ENCODE measurements at places on chromosomes 11 and 22.

GRCh38 chr11:126452241-126453101 lies 97.0 kb downstream of the ST3GAL4 start:
- no peak for DNase-seq

DNA sequence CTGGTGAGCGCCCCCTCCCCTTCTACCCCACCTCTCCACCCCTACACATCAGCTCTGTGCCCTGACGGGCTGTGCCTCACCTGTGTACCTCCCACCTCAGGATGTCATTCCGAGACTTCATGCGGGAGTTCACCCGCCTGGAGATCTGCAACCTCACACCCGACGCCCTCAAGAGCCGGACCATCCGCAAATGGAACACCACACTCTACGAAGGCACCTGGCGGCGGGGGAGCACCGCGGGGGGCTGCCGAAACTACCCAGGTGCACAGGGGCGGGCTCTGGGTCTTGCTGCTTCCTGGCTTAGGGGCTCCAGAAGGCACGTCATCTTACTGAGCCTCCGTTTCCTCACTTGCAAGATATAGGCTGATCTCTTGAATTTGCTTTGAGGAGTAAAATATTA lies 6.8 kb downstream of the CAPN1 start:
- no peak for DNase-seq

DNA sequence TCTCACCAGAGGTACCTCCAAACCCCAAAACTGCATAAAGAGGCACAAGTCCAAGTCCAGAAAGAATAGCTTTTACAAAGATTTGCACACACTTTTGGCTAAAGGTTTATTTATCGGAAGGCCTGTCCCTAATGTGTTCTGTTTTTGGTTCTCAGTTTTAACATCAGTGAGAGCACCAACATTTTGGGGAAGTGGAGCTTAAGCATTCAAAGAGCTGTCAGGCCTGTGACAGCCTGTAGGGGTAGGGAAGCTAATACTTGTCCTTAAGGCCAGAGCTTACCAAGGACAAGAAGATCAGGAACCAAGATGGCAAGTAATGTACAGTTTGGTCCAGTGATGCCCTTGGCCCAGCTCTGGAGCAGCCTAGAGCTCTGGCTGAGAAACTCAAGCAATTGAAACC lies 38.9 kb upstream of the SCUBE2 start:
- DNase-seq, result no peak

DNA sequence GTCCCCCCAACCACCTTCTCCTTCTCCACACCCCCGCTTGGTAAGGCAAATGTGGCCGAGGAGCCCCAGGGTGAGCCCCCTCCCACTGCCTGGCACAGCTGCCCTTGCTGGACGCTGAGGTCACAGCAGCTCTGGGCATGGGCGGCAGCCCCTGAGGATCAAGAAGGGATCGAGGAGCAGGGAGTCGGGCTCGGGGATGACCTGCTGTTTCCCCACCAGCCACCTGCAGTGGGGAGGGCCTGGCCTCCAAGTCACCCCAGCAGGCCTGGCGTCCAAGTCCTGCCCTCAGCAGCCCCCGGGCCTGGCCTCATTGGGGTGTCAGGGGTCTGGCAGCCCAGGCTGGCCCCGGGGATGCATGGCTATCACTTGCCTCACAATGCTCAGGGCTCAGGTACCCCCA lies 23.7 kb downstream of the MUC5AC start:
- no peak for DNase-seq

GRCh38 chr11:35861191-35861590 lies 82.7 kb upstream of the LDLRAD3 start:
- no peak for DNase-seq

DNA sequence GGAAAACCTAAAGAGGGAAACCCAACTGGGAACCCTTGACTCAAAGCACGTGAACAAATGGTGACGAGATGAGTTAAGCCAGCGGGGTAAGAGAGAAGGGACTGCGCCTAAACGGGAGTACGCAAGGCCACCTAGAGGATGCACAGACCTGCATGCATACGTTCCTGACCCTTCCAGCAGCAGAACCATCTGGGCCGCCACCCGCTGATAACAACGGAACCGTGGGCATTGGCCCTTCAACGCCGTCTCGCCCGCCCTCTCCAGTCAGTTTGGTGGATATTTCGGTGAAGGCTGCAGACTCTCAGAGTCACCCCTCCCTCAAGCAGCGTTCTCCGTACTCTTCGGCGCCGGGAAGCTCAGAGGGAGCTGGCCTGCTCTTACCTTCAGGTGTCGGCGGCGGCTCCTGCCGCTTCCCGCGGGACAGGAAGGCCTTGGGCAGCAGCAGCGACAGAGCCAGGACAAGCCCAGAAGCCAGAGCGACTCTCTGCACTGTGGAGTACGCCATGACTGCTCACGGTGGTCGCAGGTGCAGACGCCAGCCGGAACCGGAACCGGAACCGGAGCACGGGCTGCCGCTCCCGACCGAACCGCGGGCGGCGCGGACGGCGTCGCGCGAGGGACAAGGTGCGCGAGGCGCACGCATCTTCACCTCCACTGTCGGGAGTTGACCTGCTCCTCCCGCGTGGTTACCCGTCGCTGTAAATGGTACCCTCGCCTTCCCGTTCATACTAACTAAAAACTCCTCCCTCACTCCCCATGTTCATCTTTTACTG lies at the start of gene RIC3:
Gene RIC3, minus strand, starts transcription at position 541 of the 773 bp plus-strand sequence. Its CDS starts 36 bp downstream, at position 505.
- no peak for DNase-seq

DNA sequence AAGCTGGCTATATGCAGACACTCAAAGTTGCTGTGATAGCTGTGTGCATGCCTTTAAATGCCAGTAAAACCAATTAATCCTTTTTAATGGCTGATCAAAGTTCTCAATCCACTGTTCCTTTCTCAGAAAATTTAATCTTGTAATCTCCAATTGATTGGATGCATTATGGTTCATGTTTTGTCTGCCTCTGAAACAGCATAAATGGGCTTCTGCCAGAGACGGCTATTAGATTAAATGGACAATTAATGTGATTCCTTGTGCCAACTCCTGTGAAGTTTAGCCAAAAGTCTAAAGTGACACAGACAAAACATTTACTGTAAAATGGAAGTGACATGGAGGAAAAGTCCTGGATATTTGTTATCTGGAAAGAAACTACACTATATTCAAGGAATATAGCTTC lies 952.5 kb upstream of the FAT3 start:
- no peak for DNase-seq

GRCh38 chr11:97451441-97451840 lies 1061.6 kb downstream of the JRKL start:
- DNase-seq, result no peak

DNA sequence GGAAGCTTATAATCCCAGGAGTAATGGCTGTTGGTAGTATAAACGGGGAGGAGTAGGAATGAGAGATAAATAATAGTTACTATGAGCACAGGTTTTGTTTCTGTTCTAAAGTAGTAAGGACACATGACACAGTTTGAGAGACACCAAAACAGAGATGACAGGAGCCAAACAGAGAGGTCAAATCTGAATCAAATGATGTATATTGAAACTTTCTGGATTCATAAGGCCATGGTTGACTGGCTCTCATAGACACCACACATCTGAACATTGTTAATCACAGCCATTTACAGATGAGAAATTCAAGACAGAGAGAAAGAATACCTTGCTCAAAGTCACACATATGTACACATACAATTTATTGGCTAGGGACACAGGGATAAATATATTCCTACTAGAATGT lies 63.4 kb upstream of the UCP3 start:
- DNase-seq, result no peak

GRCh38 chr22:49889071-49889470 lies 29.2 kb downstream of the ALG12 start:
- no peak for DNase-seq

DNA sequence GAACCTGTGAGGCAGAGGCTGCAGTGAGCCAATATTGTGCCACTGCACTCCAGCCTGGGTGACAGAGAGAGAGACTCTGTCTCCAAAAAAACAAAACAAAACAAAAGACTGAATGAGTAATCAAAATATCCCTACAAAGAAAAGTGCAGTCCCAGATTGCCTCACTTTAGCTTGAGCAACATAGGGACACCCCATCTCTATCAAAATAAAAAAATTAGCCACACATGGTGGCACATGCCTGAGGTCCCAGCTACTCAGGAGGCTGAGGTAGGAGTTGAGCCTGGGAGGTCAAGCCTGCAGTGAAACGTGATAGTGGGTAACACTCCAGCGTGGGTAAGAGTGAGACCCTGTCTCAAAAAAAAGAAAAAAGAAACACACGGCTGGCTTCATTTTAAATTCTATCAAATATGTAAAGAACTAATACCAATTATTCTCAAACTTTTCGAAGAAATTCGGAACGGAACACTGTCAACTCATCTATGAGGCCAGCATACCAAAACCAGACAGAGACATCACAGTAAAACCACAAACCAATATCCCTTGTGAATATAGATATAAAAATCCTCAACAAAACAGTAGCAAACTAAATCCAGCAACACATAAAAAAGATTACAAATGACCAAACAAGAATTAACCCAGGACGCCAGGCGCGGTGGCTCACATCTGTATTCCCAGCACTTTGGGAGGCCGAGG lies 12.9 kb downstream of the CHEK2 start:
- no peak for DNase-seq

DNA sequence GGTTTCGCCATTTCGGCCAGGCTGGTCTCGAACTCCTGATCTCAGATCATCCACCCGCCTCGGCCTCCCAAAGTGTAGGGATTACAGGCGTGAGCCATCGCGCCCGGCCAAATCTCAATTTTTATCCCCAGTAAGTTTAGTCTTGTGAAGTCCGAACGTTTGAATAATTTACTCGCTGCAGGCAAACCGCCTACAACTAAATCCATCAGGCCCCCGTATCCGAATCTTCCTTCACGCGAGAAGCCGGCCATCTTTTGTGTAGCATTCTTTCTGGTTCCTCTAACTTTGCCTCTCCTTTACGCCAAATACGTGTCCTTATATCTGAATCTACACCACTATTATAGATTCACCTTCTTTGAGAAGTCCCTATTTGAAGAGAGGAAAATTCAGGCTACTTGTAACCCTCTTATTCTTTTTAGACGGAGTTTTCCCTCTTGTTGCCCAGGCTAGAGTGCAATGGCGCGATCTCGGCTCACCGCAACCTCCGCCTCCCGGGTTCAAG lies 581 bp upstream of the EIF3L start:
- peak; percentile 16 for DNase-seq

DNA sequence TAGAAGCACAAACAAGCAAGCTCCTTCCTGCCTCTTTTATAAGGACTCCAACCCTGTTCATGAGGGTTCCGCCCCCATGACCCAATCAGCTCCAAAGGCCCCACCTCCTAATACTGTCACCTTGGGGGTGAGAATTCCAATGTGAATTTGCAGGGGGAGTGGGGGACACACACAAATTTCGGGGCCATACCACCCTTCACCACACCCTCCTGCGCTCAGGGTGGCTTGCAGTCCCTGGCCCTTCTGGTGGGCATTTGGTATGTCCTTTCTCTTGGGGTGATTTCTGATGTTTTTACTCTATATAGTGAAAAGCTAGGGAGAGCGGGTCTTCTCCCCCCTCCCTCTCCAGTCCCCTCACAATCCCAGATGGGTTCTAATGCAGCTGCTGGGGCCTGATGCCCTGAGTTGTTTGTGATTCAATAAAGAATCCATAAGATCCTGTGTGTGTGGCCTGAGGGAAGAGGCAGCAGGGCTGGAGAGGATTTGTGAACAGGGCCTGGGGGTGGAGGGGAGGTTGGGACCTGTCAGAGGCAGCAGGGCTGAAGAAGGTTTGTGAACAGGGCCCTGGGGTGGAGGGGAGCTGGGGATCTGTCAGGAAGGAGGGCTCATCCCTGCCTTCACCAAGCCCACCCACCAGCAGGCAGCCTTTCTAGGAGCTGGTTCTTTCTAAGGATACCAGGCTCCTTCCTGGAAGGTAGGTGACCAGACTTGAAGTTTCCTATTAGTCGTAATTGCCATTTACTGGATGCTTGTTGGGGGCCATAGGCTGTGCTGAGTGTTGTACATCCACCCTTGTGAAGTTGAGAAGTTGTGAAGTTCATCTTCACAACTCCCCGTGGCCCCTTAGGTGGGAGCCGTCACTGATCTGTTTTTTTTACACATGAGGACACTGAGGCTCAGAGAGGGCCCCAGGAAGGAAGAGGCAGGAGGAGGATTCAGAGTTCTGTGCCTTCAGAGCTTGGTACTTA lies 7.9 kb downstream of the SLC35C1 start:
- no peak for DNase-seq

GRCh38 chr11:98834776-98835175 lies 186.0 kb upstream of the CNTN5 start:
- DNase-seq, result no peak

GRCh38 chr22:46159212-46159611 lies 8.9 kb downstream of the PPARA start:
- no peak for DNase-seq

DNA sequence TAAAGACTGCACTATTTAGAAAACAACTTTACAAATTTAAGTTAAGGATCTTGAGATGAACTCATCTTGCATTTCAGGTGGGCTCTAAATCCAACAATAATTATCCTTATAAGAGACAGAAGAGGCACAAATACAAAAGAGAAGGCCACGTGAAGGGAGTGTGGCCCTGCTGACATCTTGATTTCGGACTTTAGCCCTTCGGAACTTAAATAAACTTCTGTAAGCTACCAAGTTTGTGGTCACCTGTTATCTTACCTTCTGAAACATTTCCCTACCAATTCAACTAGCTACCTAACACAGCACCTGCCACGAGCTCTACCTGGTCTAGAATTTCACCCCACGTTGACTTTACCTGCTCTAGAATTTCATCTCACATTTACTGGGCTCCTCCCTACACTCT lies 42.9 kb upstream of the ARHGAP32 start:
- DNase-seq, result no peak

DNA sequence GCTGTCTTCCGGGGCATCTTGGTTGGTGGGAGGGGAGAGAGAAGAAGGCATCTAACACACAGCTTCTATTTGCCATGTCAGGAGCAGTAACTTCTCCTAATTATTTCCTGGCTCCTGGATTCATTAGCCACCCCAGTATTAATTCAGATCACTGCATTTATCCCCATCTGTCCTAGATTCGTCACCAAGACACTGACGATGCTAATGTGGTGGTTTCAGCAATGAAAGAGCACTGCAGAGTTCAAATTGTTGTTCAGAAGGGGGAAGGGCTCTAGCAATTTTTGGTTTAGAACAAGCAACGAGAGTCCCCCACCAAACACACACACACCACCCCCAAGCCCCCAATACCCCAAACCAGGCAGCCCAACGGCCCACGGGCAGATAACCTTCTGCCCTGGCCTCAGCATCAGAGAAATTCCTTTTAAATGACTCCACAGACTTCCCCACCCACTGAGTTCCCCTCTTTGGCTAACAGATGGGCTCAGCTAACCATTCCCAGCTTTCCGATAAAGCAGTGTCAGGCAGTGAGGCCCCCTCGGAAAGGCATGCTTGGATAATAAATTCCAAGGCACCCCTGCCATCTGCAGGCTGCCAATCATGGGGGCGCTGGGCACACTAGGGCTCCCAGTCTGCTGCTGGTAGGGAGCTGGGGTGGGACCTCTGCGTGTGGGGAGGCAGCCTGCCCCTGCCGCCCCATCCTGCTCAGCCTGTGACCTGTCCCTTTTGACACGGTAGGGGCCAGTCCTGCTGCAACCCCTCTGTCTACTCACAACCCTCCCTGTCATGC lies 453.5 kb downstream of the MIAT start:
- peak; percentile 71 for DNase-seq

GRCh38 chr22:26552466-26552865 lies 37.5 kb downstream of the TPST2 start:
- no peak for DNase-seq
